ENCODE measurements at places on chromosomes 4 and X. TPM values are rescaled to one million over a fixed set of nuclear protein-coding genes. Genes with fewer than 3 reads are reported as not detected.

Gene DGKK
- not detected for total RNA-seq

DNA sequence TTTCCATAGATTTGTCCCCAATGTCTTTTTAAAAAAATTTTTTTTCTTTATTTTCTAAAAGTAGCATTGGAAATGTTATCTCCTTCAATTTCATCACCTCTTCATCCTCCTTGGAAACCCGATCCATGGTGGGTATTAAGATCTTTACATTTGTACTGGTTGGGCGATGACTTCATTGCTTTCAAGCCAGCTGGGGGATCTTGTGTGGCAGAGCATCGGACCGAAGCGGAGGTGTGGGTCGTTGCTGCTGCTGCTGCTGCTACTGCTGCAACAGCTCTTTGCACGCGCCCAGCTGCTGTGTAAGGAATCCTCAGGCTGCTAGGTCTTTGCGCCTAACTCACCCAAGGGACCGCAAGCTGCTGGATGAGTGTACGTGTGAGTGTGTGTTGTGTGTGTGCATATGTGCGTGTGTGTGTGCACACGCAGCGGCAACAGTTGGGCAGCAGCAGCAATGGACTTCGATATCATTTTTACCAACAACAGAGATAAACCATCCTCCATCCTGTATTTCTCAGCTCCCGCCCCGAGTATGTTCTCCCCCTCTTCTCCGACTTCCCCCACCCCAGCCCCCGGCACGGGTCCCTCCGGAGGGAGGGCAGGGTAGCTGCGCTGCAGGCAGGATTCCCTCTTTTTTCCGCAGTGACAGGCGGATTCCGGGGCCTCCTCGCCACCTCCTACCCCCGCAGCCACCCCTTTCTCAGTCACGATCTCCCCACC is 768 bp upstream of the CDKL5 start:
- peaks cover 9% of the 10 kb centered on the region for H3K27me3 ChIP-seq
- H3K4me1 ChIP-seq: peaks cover 13% of the 10 kb centered on the region
- no peak overlapping the region for H3K27ac ChIP-seq
- H3K4me3 ChIP-seq: peak overlapping the region; percentile 86
- DNase-seq: peak; percentile 1
- no peaks in the 10 kb centered on the region for H3K36me3 ChIP-seq

DNA sequence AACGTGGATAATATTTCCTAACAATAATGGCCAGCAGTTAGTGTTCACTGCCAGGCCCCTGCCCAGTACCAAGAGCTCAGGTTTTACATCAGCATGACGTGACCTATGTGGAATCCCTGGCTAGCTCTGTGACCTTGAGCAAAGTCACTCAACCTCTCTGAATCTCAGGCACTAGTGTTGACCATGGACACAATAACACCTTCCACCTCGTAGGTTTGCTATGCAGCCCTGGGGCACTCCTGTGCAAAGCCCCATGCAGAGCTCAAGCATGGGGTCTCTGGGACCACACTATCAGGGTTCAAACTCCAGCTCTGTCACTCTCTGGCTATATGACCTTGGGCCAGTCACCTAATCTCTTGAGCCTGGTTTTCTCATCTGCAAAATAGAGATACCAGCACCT is 38.7 kb upstream of the MSX1 start:
- no peak for DNase-seq
- no peaks in the 10 kb centered on the region for H3K4me1 ChIP-seq
- no peaks in the 10 kb centered on the region for H3K36me3 ChIP-seq

Gene CC2D2A
- not detected for total RNA-seq

- no peaks in the 10 kb centered on the region for H3K27me3 ChIP-seq
- H3K36me3 ChIP-seq: peaks cover 18% of the 10 kb centered on the region
- no peak overlapping the region for H3K4me3 ChIP-seq
- no peaks in the 10 kb centered on the region for H3K4me1 ChIP-seq
- no peak overlapping the region for H3K27ac ChIP-seq
Observed at GRCh38 chr4:891747-892146, 40.4 kb downstream of the GAK start.

DNA sequence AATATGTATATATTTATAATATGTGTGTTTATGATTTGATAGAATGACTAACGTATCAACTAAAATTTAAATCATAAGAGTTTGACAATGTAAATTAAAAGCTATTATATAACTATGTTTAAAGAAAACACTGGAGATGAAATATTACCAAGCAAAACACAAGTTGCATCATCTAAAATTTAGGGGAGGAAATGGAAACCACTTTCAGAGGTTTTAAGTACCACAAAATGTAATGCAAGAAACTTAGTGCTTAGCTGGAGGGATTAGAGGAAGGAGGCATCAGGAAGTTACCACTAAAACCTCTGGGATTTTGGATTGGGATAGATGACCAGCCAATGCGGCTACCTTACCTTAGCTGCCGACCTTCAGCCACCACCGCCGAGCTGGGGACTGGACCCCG is 1192.1 kb upstream of the PRKX start:
- DNase-seq: no peak
- H3K4me1 ChIP-seq: no peaks in the 10 kb centered on the region
- H3K36me3 ChIP-seq: no peaks in the 10 kb centered on the region
- H3K27ac ChIP-seq: no peak overlapping the region

- DNase-seq: no peak
- no peaks in the 10 kb centered on the region for H3K4me1 ChIP-seq
- H3K27ac ChIP-seq: no peak overlapping the region
- H3K36me3 ChIP-seq: no peaks in the 10 kb centered on the region
Observed at GRCh38 chrX:7149411-7149810, 1.5 kb upstream of the PUDP start.

GRCh38 chr4:182978152-182978827 is 61.1 kb upstream of the DCTD start:
- H3K27ac ChIP-seq: no peak overlapping the region
- no peaks in the 10 kb centered on the region for H3K36me3 ChIP-seq
- H3K4me3 ChIP-seq: no peak overlapping the region
- no peak for DNase-seq
- H3K27me3 ChIP-seq: peaks cover 11% of the 10 kb centered on the region

Gene SSX2B
- total RNA-seq: not detected

Gene USP11
- total RNA-seq: 26.6 TPM

- no peak for DNase-seq
- H3K4me3 ChIP-seq: no peak overlapping the region
- no peaks in the 10 kb centered on the region for H3K36me3 ChIP-seq
- H3K27me3 ChIP-seq: no peaks in the 10 kb centered on the region
- peaks cover 8% of the 10 kb centered on the region for H3K4me1 ChIP-seq
Observed at GRCh38 chr4:105714071-105714521, 5.5 kb downstream of the GSTCD start.

DNA sequence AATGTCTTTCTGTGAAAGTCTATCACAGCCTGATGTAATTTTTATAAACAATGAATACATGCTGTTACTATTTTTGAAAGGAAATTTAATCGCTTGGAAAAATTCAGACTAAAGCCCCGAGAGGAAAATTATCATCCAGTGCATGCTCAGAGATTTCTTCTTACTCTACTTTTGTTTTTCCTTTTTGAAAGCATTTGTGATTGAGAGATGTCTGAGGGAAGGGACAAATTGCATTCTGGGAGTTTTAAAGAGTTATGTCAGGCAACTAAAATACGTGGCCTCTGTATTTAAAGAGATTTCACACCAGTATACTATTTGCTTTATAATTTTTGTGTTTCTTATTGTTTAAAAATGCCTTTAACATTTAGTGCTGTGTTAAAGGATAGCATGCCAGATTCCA is 1.4 kb upstream of the ZFX start:
- peak overlapping the region; percentile 81 for H3K4me3 ChIP-seq
- H3K36me3 ChIP-seq: peaks cover 19% of the 10 kb centered on the region
- peak overlapping the region; percentile 92 for H3K27ac ChIP-seq
- no peaks in the 10 kb centered on the region for H3K27me3 ChIP-seq

Gene PABPC4L
- not detected for total RNA-seq

Gene TSPAN5
- total RNA-seq: 34.1 TPM

- H3K27ac ChIP-seq: no peak overlapping the region
- H3K27me3 ChIP-seq: no peaks in the 10 kb centered on the region
- H3K4me3 ChIP-seq: no peak overlapping the region
Observed at GRCh38 chrX:64427281-64427680, 32.0 kb upstream of the MTMR8 start.

DNA sequence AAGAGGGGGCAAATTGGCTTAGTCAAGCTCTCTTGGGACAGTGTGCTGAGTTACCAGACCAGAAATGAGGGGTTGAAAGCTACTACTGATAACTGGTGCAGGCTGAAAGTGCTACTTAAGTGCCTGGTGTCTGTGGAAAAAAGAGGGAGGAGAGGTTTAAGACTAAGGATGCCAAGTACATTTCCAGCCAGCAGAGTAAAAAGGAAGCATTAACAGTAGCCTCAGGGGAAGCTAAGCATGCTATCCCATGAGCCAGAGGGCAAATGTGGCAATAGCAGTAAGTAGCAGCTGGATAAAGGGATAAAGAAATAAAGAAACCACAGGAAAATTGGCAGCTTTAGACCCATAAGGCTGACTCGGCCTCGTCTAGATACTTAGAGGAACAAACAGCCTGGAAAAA is 196.3 kb upstream of the MAB21L2 start:
- H3K4me1 ChIP-seq: no peaks in the 10 kb centered on the region
- peaks cover 7% of the 10 kb centered on the region for H3K36me3 ChIP-seq
- no peak overlapping the region for H3K27ac ChIP-seq
- H3K4me3 ChIP-seq: no peak overlapping the region
- no peaks in the 10 kb centered on the region for H3K27me3 ChIP-seq

GRCh38 chr4:37988670-37989069 is 28.5 kb downstream of the PTTG2 start:
- no peak overlapping the region for H3K27ac ChIP-seq

GRCh38 chr4:74111990-74112389 is 13.0 kb upstream of the CXCL2 start:
- H3K27ac ChIP-seq: no peak overlapping the region
- no peak overlapping the region for H3K4me3 ChIP-seq
- no peak for DNase-seq
- no peaks in the 10 kb centered on the region for H3K4me1 ChIP-seq
- no peaks in the 10 kb centered on the region for H3K36me3 ChIP-seq

- H3K27ac ChIP-seq: no peak overlapping the region
- H3K27me3 ChIP-seq: no peaks in the 10 kb centered on the region
- no peaks in the 10 kb centered on the region for H3K36me3 ChIP-seq
- no peak for DNase-seq
Observed at GRCh38 chr4:126306152-126306869, 991.6 kb downstream of the FAT4 start.

DNA sequence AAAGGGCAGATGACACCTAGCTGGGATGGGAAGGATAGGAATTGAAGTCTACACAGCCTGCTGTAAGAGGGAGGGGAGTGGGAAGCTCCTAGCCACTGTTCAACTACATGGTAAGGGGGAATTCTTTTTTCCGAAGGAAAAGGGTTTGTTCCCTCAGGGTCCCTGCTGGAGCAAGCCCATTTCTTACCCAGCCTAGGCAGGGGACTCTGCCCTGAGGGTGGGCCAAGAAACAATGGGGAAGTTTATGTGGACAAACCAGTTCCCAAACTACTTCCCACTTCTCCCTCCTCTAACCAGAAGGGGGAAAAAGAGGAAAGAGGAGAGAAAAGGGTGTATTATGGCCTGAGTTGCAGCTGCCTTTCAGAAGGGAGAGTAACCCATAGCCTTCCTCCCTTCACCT is 13.5 kb upstream of the VSIG4 start:
- H3K36me3 ChIP-seq: no peaks in the 10 kb centered on the region
- H3K4me1 ChIP-seq: peaks cover 5% of the 10 kb centered on the region
- DNase-seq: no peak
- no peak overlapping the region for H3K27ac ChIP-seq
- H3K27me3 ChIP-seq: no peaks in the 10 kb centered on the region

GRCh38 chr4:153619811-153620210 is 64.3 kb upstream of the TLR2 start:
- H3K27me3 ChIP-seq: no peaks in the 10 kb centered on the region
- H3K27ac ChIP-seq: no peak overlapping the region
- peaks cover 34% of the 10 kb centered on the region for H3K4me1 ChIP-seq
- no peak overlapping the region for H3K4me3 ChIP-seq

DNA sequence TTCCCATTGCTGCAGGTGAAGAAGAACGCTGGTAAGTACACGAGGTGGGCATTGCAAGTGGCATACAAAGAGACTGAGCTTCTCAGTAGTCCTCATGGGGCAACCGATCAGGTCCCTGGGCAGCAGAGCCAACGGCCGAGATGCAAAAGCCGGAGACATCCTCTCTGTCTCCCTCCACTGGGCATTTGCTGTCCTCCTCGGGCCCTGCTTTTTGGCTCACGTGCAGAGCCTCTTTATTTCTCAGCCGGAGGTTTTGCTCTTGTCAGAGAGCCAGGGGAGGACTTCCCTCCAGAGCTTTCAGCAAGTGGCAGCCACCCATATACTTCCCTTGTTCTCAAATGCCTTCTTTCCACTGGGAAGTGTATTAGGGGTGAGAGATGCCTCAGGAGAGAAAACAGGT is 18.0 kb downstream of the STARD8 start:
- no peak for DNase-seq
- no peaks in the 10 kb centered on the region for H3K4me1 ChIP-seq
- no peak overlapping the region for H3K27ac ChIP-seq
- H3K4me3 ChIP-seq: no peak overlapping the region

Gene ADAM29
- total RNA-seq: not detected

GRCh38 chr4:41024556-41025491 is 189.5 kb downstream of the APBB2 start:
- H3K36me3 ChIP-seq: peaks cover 4% of the 10 kb centered on the region
- H3K4me3 ChIP-seq: no peak overlapping the region
- no peaks in the 10 kb centered on the region for H3K27me3 ChIP-seq

DNA sequence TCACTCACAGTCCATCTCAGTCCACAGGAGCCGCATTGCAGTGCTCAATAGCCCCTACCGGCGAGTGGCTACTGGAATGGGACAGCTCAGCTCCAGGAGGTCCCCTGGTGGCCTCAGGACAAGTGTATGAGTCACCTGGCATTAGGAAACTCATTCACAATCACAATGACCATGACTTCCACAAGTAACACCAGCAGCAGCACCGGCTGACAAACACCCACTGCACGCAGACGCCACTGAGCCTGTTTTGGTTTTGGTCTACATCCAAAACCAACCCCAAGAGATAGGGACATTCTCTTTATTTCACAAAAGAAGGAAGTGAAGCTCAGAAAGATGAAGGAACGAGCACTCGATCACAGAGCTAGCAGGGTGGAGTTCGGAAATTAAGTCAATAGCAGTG is 8.1 kb downstream of the JAKMIP1 start:
- H3K36me3 ChIP-seq: peaks cover 33% of the 10 kb centered on the region
- H3K27ac ChIP-seq: no peak overlapping the region
- no peak overlapping the region for H3K4me3 ChIP-seq
- no peak for DNase-seq
- H3K27me3 ChIP-seq: no peaks in the 10 kb centered on the region

DNA sequence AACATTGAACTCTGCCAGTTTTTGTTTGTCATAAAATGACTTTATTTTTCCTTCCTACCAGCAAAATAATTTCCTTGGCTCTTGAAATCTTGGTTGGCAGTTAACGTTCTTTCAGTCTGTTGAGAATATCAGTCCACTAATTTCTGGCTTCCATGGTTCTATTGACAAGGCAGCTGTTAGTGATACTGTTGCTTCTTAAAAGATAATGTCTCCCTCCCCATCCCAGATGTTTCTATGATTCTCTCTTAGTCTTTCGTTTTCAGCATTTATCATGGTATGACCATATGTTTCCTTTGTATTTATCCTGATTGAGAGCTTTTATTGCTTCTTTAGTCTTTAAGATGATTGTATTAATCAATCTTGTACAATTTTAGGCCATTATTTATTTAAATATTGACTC is 81.1 kb upstream of the STK26 start:
- H3K27ac ChIP-seq: no peak overlapping the region
- no peaks in the 10 kb centered on the region for H3K36me3 ChIP-seq
- DNase-seq: no peak
- H3K4me1 ChIP-seq: peaks cover 7% of the 10 kb centered on the region

Gene MOB1B
- total RNA-seq: 23.1 TPM
